T-cell (primary cell): ENCODE measurements at places on chromosomes 6 and 20. TPM values are rescaled to one million over a fixed set of nuclear protein-coding genes. Genes with fewer than 3 reads are reported as not detected.
A peak's percentile ranks its signal among the peaks of the same experiment; 100 is the strongest.

GRCh38 chr6:86775893-86776292, 161.4 kb upstream of the HTR1E start:
- DNase-seq: no peak

DNA sequence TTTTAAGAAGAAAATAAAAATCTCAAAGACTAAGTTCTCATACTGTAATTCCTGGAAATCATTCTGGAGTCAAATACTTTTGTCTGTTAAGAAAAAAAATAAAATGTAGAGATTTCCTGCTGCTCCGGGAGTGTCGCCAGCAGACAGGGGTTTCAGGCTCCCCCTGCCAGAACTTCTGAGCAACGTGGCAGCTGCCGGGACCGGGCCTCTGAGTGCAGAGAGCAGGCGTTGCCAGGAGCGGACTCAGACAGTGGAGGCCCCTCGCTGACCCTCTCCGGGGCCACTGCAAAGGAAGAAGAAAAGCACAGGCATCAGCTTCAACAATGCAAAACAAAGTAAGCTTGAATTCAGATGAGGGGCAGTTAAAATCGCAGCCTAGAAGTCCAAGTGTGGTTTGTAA, 95.5 kb downstream of the THBS2 start:
- no peak for DNase-seq

DNA sequence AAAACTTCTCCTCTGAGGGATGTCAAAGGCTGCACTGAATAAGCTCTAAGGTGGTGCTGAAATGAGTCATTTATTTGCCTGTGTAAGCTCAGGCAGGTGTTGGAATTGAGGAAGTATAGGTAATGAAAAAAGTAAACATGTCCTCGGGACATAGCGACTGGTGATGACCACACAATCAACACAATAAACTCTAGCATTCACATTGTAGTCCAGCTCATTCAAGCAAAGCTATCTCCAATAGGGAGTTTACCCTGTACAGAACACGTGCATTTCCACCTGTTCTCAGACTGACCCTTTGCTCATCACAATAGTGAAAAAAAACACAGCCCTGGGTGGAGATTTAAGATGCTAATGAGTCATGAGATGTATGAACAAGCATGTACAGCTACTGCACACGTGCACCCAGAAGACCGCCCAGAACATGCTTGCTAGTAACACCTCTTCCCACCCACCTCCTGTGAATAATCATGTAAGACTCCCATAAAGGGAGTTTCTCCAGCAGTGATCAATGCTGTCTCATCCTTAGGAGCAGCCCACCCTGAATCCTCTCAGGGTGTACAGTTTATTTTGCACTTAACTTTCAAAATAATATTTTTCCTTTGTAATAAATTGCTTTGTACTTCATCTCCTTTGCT, 33.0 kb upstream of the POU5F1 start:
- DNase-seq: peak; percentile 62

- no peak for DNase-seq
These were observed 412.8 kb upstream of the NRSN1 start for GRCh38 chr6:23713211-23713610.

DNA sequence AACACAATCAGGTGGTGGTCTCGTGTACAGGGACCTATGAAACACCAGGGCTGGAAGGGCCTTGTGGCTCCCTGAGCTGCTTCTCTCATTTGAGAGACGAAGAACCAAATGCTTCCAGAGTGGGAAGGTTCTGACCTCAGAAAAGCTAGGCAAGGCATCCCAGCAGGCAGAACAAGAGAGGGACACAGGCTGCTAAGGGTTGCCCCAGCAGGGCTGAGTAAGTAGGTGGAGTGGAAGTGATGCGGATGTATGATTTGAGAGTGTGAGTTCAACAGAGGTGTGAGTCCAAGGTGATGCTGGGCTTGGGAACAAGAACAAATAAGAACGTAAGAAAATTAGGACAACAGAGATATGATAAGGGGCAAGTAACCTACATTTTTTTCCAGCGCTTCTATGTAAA, 147.8 kb downstream of the BACH2 start:
- no peak for DNase-seq

The DCDC2 gene
- total RNA-seq: 0.13 TPM

The CD40 gene
- total RNA-seq: 5.9 TPM

The BMP2 gene
- total RNA-seq: not detected
